A549 treated with CpdA at 1 μM for 4 hours (cell line): ENCODE measurements at places on chromosomes 6 and 20. TPM values are rescaled to one million over a fixed set of nuclear protein-coding genes. Genes with fewer than 3 reads are reported as not detected.

SPTLC3 gene
- 0.01 to 0.32 TPM (median 0.17 TPM) in 4 of 5 replicates, not detected in the other for total RNA-seq

NCOA5 gene
- 19.9 to 25.0 TPM (median 23.0 TPM) in 5 replicates for total RNA-seq

SIRPB2 gene
- not detected in 5 replicates for total RNA-seq

COL11A2 gene
- total RNA-seq = 0.76 to 1.2 TPM (median 0.82 TPM) in 5 replicates

GZF1 gene
- total RNA-seq = 7.8 to 11.6 TPM (median 9.5 TPM) in 5 replicates

HRH3 gene
- total RNA-seq = not detected in 5 replicates

HAO1 gene
- not detected in 5 replicates for total RNA-seq

ALDH8A1 gene
- 0.21 to 0.65 TPM (median 0.34 TPM) in 5 replicates for total RNA-seq

PKIB gene
- total RNA-seq = 0.36 to 1.4 TPM (median 0.66 TPM) in 5 replicates

CTNNBL1 gene
- total RNA-seq = 59.5 to 70.2 TPM (median 67.0 TPM) in 5 replicates

NOX3 gene
- total RNA-seq = not detected in 5 replicates

MRPS10 gene
- 36.9 to 42.5 TPM (median 39.2 TPM) in 5 replicates for total RNA-seq

PTGIS gene
- total RNA-seq = 0.02 TPM in 2 of 5 replicates, not detected in the others

ORC3 gene
- total RNA-seq = 16.8 to 20.7 TPM (median 17.4 TPM) in 5 replicates

KIF25 gene
- 0.07 to 0.15 TPM in 2 of 5 replicates, not detected in the others for total RNA-seq

POLR3F gene
- 13.7 to 27.3 TPM (median 15.9 TPM) in 5 replicates for total RNA-seq

CRISP3 gene
- total RNA-seq = not detected in 5 replicates

BTN3A1 gene
- 2.3 to 4.2 TPM (median 3.6 TPM) in 5 replicates for total RNA-seq

PNRC1 gene
- total RNA-seq = 20.3 to 24.0 TPM (median 22.9 TPM) in 5 replicates

TMEM239 gene
- not detected in 5 replicates for total RNA-seq

C20orf204 gene
- total RNA-seq = 0.16 to 0.57 TPM (median 0.37 TPM) in 5 replicates

SYCP2 gene
- 0.24 to 1.1 TPM (median 0.54 TPM) in 5 replicates for total RNA-seq

GPLD1 gene
- 0.66 to 1.2 TPM (median 1.1 TPM) in 5 replicates for total RNA-seq

ZBP1 gene
- 0.02 to 0.10 TPM (median 0.07 TPM) in 3 of 5 replicates, not detected in the others for total RNA-seq

AKIRIN2 gene
- total RNA-seq = 33.0 to 50.6 TPM (median 45.4 TPM) in 5 replicates

ME1 gene
- 40.1 to 45.1 TPM (median 42.5 TPM) in 5 replicates for total RNA-seq

BPIFB1 gene
- total RNA-seq = 0.07 to 0.15 TPM (median 0.14 TPM) in 3 of 5 replicates, not detected in the others

HTR1E gene
- not detected in 5 replicates for total RNA-seq

BPI gene
- not detected in 5 replicates for total RNA-seq

CDH26 gene
- 0.10 to 0.40 TPM (median 0.16 TPM) in 4 of 5 replicates, not detected in the other for total RNA-seq

TSHZ2 gene
- not detected in 5 replicates for total RNA-seq

OR2H1 gene
- not detected in 5 replicates for total RNA-seq

CTAGE9 gene
- not detected in 5 replicates for total RNA-seq

TRIM31 gene
- total RNA-seq = 1.2 to 2.1 TPM (median 2.1 TPM) in 5 replicates

BTNL2 gene
- total RNA-seq = not detected in 5 replicates

TRDN gene
- total RNA-seq = not detected in 5 replicates

C6orf118 gene
- 0.15 to 0.31 TPM (median 0.25 TPM) in 4 of 5 replicates, not detected in the other for total RNA-seq

OPRM1 gene
- not detected in 5 replicates for total RNA-seq

PACRG gene
- total RNA-seq = 0.22 to 0.81 TPM in 2 of 5 replicates, not detected in the others

COX4I2 gene
- not detected in 5 replicates for total RNA-seq

PAK5 gene
- not detected in 5 replicates for total RNA-seq

CRNKL1 gene
- total RNA-seq = 23.0 to 23.7 TPM (median 23.3 TPM) in 5 replicates

DEFB123 gene
- total RNA-seq = not detected in 5 replicates

PAK1IP1 gene
- 22.2 to 25.9 TPM (median 22.8 TPM) in 5 replicates for total RNA-seq

DEFB113 gene
- not detected in 5 replicates for total RNA-seq

SNAP91 gene
- total RNA-seq = 0.08 to 0.96 TPM (median 0.21 TPM) in 5 replicates

EPB41L2 gene
- 33.8 to 52.3 TPM (median 38.8 TPM) in 5 replicates for total RNA-seq

CNBD2 gene
- 4.3 to 6.4 TPM (median 5.5 TPM) in 5 replicates for total RNA-seq

BICRAL gene
- total RNA-seq = 3.0 to 3.6 TPM (median 3.5 TPM) in 5 replicates

EPPIN gene
- not detected in 5 replicates for total RNA-seq

RBM38 gene
- total RNA-seq = 23.1 to 35.8 TPM (median 34.1 TPM) in 5 replicates

TUBB gene
- 755 to 974 TPM (median 943 TPM) in 5 replicates for total RNA-seq

XKR7 gene
- under 0.01 to 0.02 TPM in 2 of 5 replicates, not detected in the others for total RNA-seq

GABRR2 gene
- 0.09 to 0.20 TPM in 2 of 5 replicates, not detected in the others for total RNA-seq

SLC26A8 gene
- not detected in 5 replicates for total RNA-seq

ANGPT4 gene
- 0.03 TPM in 1 of 5 replicates, not detected in the others for total RNA-seq

MDFI gene
- total RNA-seq = 0.24 to 1.3 TPM (median 0.80 TPM) in 5 replicates
